ENCODE measurements at places on chromosomes 2 and 18.

DNA sequence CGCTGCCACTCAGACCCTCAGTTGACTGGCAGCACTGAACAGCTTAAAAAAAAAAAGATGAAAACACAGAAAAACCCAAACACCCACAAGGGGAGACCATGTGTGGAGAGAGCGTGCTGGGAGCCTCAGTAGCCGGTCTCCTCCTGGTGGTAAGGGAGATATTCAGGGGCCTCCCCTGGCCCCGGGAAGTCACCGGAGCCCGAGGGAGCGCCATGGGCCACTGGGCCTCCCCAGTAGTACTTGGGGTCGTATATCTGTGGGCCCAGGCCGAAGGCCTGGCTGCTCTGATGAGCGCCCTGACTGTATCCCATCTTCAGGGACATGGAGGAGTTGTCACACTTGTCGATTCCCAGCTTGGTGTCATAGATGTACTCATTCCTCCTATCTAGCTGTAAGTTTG, 145.7 kb upstream of the TEKT4 start:
- DNase-seq, result no peak

DNA sequence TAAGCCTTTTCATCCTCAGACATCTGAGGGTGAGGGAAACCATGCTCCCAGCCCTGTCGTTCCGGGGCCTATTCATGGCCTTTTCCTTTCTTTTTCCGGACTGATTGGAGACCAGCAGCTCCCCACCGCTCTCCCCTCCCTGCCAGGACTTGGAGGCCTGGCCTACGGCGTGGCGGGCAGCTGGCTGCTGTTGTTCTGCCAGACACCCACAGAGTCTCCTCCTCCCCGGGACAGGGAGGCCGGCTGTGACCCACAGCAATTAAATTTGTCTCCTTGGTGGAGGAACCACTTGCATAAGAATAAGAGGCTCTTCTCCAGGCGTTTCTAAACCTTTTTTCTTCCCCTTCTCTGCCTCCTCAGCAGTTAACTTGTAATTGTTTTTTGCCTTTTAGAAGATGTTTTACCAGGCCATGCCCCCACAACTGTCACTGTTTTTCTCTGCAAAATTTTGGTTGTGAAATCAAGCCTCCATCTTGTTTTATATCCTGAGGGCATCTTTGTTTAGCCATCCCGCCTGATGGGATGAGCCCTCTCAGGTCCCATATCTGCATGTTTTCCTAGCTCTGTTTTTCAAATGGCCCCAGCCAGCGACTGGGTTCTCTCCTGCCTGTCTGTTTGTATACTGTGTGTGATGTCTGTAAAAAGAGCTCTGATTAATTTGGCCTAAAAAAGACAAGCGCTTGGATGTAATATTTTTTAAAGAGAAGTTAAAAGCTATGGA, 1060.0 kb upstream of the DDX18 start:
- DNase-seq, result no peak

GRCh38 chr2:215615803-215616174, 179.9 kb upstream of the FN1 start:
- DNase-seq, result no peak

DNA sequence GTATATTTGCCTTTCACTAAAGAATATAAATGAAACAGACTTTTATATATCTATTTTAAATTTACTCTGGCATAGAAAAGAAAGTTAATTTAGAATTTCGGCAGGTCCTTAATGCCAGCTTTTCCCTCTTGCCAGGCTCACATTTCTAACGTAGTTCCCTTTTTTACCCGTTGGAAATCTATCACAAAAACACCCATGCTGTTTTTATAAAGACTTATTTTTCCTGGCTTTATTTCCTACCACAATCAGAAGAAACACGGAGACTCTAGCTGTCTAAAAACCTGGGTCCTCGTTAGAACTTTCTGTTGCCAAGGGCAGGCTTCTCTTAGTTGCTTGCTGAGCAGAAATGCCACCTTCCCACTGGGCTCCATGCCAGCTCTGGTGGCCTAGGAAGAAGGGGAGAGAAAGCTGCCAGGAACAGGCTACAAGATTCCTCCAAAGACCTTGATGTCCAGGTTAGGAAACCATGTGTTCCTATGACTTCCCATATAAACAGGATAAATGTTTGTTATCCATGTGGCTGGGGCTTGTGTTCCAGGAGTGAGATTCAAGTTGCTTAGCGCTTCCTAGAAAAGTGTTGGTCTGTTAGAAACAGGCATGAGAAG, 17.8 kb upstream of the TMEM18 start:
- no peak for DNase-seq

DNA sequence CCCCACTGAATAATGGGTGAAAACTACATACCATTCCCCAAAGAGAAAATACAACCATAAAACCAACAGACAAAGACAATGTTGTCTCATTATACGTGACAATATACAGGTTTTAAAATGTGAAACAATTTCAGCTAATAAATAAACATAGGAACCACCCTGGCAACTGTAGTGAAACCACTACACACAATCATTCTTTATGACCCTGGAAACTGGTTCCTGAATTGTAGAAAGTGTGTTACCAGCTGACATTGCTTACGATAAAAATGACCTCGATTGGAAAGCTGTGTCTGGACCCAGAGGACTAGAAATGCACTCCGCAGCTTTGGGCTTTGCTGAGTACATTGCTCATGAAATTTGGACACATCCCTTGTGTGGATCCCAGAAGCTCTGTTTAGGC, 73.9 kb upstream of the LPIN2 start:
- DNase-seq, result no peak

- DNase-seq, result no peak
Measured at GRCh38 chr18:33470216-33470615, 29.7 kb upstream of the CCDC178 start.

- no peak for DNase-seq
Measured at GRCh38 chr2:134985061-134985460, 62.2 kb downstream of the MAP3K19 start.

DNA sequence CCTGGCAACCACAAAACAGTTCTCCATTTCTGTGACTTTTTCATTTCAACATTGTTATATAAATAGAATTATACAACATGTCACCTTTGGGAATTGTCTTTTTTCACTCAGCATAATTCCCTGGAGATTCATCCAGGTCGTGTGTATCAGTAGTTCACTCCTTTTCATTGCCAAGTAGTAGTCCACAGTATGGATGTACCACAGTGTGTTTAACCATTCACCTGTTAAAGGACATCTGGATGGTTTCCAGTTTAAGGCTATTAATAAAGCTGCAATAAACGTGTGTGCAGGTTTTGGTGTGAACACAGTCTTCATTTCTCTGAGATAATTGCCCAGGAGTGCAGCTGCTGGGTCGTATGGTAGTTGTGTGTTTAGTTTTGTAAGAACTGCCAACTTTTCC, 35.7 kb downstream of the COPS7B start:
- DNase-seq, result no peak

DNA sequence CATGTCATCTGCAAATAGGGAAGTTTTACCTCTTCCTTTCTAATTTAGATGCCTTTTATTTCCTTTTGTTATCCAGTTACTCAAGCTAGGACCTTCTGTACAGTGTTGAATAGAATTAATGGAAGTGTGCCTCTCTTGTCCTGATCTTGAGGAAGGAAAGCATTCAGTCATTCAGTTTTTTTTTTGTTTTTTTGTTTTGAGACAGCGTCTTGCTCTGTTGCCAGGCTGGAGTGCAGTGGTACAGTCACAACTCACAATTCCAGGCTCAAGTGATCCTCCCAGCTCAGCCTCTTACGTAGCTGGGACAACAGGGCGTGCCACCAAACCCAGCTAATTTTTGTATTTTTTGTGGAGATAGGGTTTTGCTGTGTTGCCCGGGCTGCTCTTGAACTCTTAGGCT, 203.9 kb upstream of the ALPP start:
- no peak for DNase-seq

- no peak for DNase-seq
Measured at GRCh38 chr2:119721043-119721442, 38.7 kb upstream of the PTPN4 start.

- DNase-seq, result no peak
Measured at GRCh38 chr18:79560042-79560860, 119.4 kb upstream of the CTDP1 start.

- no peak for DNase-seq
Measured at GRCh38 chr2:46737577-46737976, 178.0 kb downstream of the MCFD2 start.

DNA sequence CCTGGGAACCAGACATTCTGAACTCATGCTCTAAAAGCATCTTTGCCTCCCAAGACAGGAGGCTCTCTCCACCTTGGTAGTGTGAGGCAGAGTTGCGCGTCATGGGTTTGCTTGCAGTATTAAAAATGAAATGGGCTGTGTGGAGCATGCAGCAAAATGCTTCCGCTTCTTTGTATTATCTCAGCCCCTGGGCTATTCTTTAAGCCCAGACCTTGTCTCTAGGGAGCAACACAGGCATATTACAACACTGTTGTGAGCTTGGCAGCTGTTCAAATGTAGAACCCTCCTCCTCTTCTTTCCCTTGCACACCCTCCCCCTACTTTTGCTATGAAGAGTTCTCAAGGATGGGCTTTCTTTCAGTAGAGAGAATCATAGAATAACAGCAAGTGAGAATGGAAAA, 185.1 kb upstream of the LHCGR start:
- DNase-seq, result no peak

DNA sequence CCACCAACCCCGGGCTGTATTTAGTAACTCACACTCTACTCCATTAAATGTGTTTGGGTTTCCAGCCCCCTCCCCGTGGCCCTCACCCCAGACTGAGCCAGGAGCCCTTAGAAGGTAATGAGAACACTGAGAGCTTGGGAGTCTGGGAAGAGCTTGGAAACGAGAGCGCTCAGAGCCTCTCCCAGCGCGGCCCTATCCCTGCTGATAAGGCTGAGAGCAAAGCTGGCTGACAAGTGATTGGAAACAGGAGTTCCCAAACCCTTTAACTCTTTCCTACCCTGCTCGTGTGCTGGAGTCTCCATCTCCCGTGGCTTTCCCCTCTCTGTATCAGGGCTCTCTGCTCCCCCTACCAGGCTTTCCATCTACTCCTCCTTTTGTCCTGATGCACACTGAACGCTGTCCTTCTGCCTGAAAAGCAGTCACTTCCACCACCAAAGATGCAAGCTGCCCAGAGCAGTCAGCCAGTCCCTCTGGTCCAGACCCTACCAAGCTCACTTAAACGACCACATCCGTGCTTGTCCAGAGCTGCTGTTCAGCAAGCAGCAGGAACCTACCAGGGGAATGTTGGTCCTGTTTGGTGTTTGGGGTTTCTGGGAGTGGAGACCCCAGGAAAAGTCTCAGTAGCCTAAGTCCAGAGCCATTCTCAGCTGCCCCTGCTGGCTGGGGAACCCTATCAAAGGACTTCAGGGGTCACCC, 100.0 kb upstream of the PKDCC start:
- DNase-seq, result no peak

DNA sequence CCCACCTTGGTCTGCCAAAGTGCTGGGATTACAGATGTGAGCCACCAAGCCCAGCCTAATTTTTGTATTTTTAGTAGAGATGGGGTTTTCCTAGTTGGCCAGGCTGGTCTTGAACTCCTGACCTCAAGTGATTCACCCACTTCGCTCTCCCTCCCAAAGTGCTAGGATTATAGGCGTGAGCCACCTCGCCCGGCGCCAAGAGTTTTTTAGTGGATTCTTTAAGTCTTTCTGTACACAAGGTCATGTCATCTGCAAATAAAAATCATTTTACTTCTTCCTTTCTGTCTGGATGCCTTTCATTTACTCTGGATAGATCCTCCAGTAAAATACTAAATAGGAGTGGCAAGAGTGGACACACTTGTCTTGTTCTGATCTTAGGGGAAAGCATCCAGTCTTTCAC, 61.7 kb downstream of the KCMF1 start:
- no peak for DNase-seq

- no peak for DNase-seq
Measured at GRCh38 chr2:174633623-174633930, 36.0 kb upstream of the WIPF1 start.

GRCh38 chr2:29213888-29214291, 98.7 kb downstream of the CLIP4 start:
- DNase-seq, result no peak

GRCh38 chr2:221120643-221121042, 451.5 kb downstream of the EPHA4 start:
- no peak for DNase-seq

- DNase-seq, result no peak
Measured at GRCh38 chr18:28972333-28972907, 795.5 kb upstream of the CDH2 start.

DNA sequence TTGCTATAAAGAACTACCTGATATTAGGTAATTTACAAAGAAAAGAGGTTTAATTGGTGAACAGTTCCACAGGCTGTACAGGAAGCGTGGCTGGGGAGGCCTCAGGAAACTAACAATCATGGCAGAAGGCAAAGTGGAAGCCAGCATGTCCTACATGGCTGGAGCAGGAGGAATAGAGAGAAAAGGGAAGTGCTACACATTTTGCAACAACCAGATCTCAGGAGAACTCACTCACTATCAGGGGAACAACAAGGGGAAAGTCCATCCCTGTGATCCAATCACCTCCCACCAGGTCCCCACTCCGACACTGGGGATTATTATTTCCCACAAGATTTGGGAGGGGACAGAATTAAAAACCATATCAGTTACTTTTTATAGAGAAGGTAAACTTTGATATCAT, 273.5 kb upstream of the MMADHC start:
- DNase-seq, result no peak

- DNase-seq, result no peak
Measured at GRCh38 chr2:138493334-138493733, 8.2 kb upstream of the SPOPL start.

DNA sequence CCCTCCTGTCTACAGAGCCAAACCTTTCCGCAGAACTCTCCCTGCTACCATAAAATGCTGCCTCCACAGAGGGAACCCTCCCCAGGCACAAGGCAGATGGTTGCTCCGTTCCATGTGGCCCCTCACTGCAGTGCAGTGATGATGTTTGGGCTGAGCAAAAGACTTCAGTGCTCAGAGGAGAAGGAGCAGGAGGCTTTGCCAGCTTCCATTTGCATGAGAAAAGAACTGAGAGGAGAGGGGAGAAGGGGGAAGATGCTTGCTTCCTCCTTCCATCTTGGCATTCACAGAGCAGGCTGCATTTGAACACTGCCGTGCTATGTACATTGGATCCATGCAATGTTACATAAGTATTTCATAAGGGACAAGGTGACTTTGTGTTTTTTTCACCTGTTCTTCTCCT, 46.6 kb upstream of the TMEM200C start:
- no peak for DNase-seq

- no peak for DNase-seq
Measured at GRCh38 chr2:114717049-114717448, 274.6 kb downstream of the DPP10 start.

- DNase-seq, result no peak
Measured at GRCh38 chr2:65031341-65032018, 24.7 kb upstream of the CEP68 start.

DNA sequence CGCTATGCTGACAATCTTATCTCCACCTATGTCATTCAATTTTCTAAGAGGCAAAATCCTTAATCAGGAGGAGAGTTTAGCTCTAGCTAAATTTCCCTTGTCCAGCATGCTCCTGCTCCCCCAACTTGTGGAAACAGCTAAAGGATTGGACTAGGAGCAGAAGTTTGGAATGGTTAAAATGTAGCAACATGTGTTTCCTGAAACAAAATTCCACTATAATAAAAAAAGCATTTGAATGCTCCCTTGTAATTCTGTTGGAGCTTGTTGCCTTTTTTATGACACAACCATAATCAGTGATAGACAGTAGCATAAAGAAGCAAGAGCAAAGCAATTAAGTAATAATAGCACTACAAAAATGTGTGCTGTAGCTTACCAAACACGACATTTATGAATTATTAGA, 6.9 kb downstream of the ACTR3 start:
- no peak for DNase-seq

All from activated CD8-positive, alpha-beta memory T cell treated with anti-CD3 and anti-CD28 coated beads for 1 hour (primary cell).